ENCODE measurements at places on chromosomes 4 and X. TPM values are rescaled to one million over a fixed set of nuclear protein-coding genes. Genes with fewer than 3 reads are reported as not detected.

GRCh38 chr4:19575924-19576323 is 675.8 kb upstream of the SLIT2 start:
- DNase-seq = no peak

GRCh38 chr4:145276050-145276449 is 95.7 kb upstream of the OTUD4 start:
- DNase-seq = no peak

DNA sequence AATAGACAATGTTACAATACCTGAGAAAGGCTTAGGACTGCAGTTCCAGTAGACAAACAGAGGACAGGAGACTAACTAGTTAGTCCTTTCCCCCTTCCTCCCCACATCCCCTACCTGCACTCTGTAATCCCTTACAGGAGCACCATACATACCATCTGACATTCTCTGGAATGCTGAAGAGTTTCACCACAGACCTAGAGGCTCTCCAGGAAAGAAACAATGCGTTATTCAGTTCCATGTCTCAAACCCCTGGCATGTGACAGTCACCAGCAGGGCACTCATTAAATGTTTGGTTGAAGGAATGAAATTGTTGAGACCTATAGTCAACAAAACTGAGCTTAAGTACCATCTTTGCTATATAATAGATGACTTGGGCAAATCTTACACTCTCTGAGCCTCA is 100.2 kb upstream of the USP38 start:
- no peak for DNase-seq

DNA sequence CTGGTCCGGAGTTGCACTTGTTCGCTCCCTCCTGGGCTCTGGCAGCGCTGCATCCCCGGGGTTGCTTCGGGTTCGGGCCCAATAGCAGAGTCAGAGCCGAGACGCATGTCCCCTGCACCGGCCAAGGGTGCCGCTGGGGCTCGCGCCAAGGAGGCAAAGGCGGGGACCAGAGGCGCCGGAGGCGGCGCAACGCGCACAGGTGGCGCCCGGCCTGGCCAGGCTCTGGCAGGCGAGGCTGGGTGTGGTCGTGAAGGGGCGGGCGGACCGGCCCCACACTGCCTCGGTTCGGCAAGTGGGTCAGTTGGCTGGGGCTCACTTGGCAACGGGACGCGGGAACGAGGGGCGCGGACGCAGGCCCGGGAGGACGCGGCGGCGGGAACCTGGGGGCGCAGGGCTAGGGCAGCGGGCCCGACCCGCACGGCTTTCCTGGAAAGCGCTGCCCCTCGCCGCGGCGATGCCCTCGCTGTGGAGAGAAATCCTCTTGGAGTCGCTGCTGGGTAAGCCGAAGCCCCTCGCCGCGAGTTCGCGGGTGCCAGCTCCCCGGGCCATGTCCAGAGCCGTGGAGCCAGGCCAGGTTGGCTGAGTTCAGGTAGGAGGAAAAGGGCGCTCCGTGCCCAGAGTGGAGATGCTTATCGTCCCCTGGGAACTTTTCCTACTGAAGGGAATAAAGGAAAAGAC is at the start of gene CWH43:
Gene CWH43 (plus strand): TSS at position 300 of the 678 bp plus-strand sequence. CDS start 155 bp downstream, at position 455.
- no peak for DNase-seq

DNA sequence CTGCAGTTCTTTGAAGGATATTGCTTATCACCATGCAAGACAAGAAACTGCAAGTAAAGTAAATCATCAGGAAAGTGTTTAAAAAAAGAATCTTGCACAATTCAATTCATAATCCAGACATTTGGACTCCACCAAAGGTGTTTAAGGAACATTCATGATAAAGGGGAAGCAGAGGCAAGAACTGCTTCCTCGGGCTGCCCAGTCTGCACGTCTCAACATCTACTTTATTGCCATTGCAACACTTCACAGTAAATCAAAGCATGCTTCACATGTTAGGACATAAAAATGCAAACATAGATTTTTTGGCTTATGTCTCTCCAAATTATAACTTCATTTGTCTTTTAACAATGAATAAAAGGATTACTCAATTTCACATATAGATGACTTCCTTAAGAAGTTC is 42.5 kb downstream of the MID1 start:
- DNase-seq = no peak

Gene SOWAHB
- not detected for total RNA-seq

GRCh38 chr4:141625023-141625422 is 11.4 kb upstream of the IL15 start:
- no peak for DNase-seq

Gene ARHGAP36
- total RNA-seq = not detected

- DNase-seq = no peak
These were observed 71.7 kb downstream of the NYX start for GRCh38 chrX:41518841-41519220.

DNA sequence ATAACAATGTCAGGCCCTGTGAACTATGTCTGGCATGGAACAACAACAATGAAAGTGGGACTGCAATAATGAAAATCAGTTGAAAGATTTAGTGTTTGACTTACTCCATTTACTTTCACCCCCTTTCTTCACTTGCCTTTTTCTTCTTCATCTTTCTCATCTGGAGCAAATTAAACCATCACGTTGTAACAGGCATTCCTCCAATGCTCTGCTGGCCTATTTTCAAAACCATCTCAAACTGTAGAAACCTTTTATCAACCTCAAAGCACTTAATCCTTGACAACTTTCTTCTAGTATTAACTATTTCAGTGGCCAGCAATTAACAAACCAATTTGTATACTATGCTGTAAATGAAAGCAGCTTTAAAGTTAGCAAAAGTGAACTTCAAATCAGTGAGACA is 8.3 kb downstream of the KLHL13 start:
- no peak for DNase-seq

DNA sequence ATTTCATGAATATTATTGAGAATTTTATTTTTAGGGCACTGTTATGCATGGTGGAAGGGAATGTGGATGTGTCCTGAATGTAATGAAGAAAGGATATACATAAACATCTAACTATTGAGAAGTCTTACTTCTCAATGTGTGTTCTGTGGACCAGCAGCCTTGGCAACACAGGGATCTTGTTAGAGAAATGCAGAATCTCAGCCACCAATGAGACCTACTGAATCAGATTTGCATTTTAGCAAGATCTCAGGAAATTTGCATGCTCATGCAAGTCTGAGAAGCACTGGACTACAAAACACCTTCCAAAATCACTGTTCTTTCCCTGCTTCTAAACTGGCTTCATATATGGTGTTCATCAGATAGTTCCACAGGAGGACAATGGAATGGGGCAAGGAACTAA is 139.7 kb upstream of the WDFY3 start:
- no peak for DNase-seq

Gene DCLK2
- 13.6 TPM for total RNA-seq

Gene HMX1
- total RNA-seq = not detected

Gene FGFRL1
- total RNA-seq = 16.6 TPM

DNA sequence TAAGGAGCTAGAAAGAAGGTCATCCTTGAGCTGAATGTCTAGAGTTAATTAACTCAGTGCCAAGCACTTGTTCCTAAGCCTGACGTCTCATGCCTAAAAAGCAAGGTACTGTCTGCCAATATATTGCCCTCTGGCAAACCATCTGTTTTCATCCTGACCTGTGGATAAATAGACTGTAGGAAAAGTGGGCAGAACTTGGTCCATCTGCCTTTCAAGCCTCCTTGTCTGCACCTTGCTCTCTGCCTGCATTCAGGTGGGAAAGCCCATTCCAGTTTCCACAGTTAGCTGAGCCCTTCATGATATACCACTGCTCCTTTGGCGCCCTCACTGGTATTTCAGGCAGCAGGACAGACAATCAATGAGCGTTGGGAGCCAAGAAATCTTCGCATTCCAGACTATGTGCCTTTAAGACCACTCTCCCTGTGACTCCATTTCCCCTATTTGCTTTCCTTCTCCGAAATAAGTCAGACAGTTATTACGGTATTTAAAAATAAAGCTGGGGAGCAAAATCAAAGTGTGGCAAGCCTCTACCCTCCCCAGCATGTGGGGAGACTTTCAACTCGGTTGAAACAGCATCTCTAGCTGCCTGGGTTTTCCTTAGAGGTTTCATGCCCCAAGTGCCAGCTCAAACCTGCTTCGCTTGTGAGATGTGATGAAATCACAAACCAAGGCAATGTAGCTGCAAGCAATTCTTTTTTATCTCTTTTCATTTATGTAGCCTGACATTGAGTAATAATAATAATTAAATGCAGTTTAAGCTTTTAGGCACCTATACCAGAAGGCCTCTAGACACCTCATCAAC is 2.5 kb upstream of the CCDC149 start:
- no peak for DNase-seq

DNA sequence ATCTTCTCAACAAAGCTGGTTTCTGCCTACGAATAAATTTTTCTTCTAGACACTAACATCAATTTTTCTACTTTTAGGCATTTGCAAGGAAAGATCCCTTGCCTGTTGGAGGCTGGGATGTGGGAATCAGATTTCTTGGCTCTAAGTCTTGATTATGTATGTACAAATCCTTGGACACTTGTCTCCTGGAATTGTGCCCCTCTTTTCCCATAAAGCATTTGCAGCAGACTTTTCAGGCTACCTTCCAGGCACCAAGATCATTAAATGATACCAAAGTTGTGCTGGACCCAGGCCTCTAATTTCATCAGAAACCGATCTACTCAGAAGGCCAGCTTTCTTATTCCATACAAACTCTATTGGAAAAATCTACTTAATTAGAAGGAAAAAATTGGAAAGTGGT is 339.5 kb upstream of the DIPK2B start:
- DNase-seq = no peak

Gene REELD1
- total RNA-seq = 0.62 TPM

DNA sequence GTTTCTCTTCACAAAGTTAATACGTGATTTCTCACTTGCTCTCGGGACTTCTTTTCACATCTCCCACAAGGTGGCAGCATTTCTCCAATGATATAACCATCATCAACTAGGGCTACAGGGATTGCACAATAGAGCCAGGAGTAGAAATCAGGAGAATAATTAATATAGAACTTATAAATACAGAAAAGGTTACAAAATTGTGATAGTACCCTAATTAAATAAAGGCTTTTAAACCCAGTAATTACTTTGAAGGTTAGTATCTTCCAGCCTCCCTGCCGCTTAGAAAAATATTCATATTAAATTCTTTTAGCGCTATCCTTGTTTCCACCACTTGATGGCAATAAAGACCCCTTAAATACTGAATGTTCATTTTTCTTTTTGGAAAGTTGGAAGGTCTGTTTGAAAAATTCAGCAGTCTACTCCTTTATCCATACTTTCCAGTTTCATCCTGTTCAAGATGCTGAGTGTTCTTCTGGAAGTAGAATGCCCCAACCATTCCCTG is 65.8 kb downstream of the RASGEF1B start:
- DNase-seq = no peak

GRCh38 chr4:106238820-106239420 is 77.1 kb downstream of the TBCK start:
- no peak for DNase-seq

Gene TMLHE
- 20.1 TPM for total RNA-seq

DNA sequence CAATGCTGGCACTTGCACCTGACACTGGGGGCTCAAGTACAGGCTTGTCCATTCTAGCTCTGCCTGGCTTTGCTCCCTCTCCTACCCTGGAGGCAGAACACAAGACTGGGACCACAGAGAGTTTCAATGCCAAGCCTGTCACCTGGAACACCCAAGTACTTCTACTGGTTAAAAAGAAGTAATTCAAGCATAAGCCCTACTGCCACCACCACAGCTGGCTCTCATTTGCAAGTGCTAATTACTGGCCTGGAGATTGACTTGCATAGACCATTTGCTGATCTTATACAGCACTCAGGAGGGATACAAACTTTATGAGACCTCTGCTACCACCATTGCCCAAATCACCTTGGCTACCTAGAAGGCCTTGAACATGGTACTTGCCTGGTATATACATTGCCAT is 1550.9 kb downstream of the C4orf33 start:
- no peak for DNase-seq

DNA sequence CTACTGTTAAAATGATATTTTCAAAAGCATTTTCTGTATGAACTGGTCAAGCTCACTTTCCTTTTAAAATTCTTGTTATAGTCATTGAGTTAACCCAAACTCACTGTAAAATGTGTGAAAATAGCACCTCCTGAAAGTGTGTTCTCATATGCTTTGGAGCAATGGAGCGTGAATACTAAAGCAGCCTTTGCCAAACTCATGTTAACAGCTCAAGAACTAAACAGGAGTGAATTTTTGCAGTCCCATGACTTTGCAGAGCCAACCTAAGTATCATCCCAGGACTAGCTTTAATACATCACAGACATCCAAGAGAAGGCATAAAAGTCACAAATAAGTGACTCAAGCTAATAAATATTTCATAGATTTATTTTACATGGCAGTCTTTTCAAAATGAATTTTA is 2.3 kb downstream of the AMMECR1 start:
- no peak for DNase-seq

DNA sequence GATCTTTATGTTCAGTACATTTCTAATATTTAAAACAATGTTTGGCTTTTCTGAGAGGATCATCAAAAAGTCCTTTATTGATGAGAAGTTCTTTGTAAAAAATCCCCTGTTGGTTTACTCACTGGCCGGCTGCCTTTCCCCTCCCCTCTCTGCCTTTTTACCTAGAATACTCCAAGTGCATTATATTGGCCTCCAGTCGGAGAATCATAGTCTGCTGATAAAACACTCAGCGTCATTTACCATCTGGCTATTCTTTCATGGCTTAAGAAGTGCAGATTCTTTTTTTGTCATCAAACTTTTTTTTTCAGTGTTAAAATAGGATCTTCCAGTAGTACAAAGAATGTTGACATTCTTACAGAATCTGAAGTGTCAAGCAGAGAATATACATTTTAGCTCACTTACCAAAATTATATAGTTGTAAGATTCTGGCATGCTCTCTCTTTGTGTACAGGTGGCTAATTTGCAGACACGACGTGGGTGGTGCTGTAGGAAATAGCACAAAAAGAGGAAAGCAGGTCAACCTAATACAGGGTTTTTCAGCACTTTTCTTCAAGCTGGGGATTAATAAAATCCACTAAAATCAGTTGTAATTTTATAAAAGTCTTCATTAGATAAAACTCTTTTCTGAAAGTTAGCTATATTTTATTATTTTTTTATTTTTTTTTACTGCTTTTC is 731.8 kb downstream of the KCTD8 start:
- no peak for DNase-seq

All from sciatic nerve (tissue), 2 donors.